ENCODE measurements at places on chromosomes 16 and 17.

- no peak for DNase-seq
These were observed 304.2 kb upstream of the IRX3 start for GRCh38 chr16:54590836-54591235.

- DNase-seq, result no peak
These were observed 115.1 kb upstream of the SDK2 start for GRCh38 chr17:73759324-73759723.

DNA sequence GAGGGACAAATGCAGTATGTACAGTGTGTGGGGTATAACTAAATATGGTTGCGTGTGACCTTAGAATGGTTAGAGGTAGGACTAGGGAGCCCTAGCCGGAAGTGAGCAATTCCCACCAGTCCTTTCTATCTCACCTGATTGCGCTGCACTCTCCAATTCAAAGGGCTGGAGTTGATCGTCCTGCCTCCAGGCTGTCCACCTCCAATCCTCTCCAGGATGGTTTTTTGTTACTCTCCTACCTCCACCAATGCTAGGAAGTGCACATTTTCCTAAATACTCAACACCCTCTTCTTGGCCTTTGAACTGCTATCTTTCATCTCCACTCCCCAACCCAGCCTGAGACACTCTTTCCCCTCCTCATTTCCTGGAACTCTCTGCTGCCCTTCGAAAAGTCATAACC, 181.7 kb upstream of the ASIC2 start:
- DNase-seq, result no peak

GRCh38 chr16:4325253-4325758, 9.4 kb downstream of the GLIS2 start:
- DNase-seq, result no peak

- DNase-seq, result no peak
These were observed 166.3 kb downstream of the MSI2 start for GRCh38 chr17:57422574-57423164.

GRCh38 chr17:34654276-34654880, 75.0 kb downstream of the TMEM132E start:
- DNase-seq, result no peak

Data from midbrain (tissue), 1 donor.